ENCODE measurements at places on chromosomes 1 and 21. TPM values are rescaled to one million over a fixed set of nuclear protein-coding genes. Genes with fewer than 3 reads are reported as not detected.

GRCh38 chr21:26365849-26366248, 195.3 kb upstream of the APP start:
- no peak for DNase-seq

- DNase-seq, result no peak
These were observed 15.9 kb upstream of the PIK3R3 start for GRCh38 chr1:46148318-46148717.

The OR2T29 gene
- not detected for total RNA-seq

- no peak for DNase-seq
These were observed 165.4 kb downstream of the RUNX1 start for GRCh38 chr21:34883491-34884271.

The BLACAT1 gene
- 2.3 TPM for total RNA-seq

- peak; percentile 57 for DNase-seq
These were observed 66.0 kb downstream of the GNG4 start for GRCh38 chr1:235583511-235584001.

All from dorsolateral prefrontal cortex (tissue), 122 donors.